DMS53 (cell line): ENCODE measurements at places on chromosomes 1 and 21.

DNA sequence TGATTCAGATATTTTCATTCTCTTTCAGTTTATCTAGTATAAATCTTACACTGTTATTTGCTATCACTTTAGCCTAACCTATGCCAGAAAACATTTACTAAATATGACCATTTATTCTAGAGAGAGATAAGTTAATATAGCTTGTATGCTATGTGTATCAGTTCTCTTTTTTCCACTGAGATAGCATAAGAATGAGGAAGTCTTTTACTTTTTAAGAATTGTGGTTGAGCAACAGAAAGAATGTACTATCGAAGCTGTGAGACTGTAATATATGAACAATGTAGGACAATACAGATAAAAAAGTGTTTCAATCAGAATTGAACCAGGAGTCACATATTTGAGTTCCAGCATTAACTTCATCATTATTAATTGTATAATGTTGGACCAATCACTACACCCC lies 479.9 kb upstream of the PLXNA2 start:
- no peak for DNase-seq

DNA sequence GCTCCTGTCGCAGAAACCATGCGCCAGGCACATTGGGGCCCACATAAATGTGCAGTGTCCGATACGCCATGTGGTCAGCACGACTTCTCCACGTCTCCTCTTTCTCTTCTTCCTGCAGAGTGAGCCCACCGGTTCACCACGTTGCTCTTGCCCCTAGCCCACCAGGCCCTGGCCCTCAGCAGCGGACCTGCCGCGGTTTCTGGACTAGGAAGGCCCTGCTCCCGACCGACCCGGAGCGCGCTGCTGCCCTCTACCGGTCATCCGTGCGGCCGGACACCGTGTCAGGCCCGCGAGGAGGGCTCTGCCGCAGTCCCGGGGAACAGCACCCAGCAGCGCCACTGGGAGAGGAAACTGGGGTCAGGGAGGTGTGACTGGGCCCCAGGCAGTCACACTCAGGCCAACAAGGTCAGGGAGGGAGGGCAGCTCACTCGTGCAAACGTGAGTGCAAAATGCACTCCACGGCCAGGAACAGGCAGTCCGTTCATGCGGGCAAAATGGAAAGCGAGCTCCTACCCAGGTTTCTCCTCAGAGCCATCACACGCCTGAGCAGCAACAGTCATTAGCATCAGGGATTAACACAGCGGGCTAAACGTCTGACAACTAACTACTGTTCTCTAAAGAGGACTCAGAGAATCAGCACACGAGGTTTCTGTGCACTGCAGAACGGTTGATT lies 13.7 kb downstream of the TLR5 start:
- peak; percentile 73 for DNase-seq

DNA sequence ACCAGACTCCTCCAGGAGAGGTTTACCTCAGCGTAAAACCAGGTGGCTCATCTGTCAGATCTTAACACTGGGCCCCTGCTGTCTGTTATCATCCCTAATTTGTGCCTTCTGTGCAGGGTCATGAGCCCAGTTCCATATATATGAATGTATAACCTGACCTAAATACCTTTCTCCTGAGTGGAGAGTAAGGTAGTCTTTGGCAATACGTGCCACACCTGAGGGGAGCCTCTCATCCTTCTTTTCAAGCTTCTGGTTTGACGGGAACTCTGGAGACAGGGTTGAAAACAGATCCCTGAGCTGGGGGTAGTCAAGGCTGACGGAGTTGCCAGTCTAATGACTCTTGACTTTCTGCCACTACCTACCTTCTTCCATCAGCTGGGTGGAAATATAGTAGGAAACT lies 4.1 kb downstream of the SFT2D2 start:
- DNase-seq, result no peak

DNA sequence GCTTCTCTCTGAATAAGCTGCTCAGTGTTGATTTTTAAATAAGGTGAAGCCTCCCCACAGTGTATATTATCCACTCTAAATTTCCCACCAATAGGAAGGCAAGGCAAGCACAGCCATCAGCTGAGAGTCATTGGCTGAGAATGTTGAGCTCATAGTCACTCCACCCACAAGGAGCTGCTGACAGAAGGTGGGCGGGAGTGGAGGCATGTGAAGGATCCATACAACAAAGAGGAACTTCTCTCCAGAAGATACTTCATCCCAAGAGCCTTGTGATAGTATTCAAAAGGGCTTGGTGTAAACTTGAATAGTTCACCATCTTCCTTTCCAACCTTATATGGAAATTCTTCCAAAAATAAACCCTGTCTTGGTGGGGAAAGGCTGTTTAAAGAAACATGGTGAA lies 42.8 kb downstream of the SAMD13 start:
- no peak for DNase-seq

- no peak for DNase-seq
Measured at GRCh38 chr1:161915051-161915503, 108.6 kb downstream of the OLFML2B start.

DNA sequence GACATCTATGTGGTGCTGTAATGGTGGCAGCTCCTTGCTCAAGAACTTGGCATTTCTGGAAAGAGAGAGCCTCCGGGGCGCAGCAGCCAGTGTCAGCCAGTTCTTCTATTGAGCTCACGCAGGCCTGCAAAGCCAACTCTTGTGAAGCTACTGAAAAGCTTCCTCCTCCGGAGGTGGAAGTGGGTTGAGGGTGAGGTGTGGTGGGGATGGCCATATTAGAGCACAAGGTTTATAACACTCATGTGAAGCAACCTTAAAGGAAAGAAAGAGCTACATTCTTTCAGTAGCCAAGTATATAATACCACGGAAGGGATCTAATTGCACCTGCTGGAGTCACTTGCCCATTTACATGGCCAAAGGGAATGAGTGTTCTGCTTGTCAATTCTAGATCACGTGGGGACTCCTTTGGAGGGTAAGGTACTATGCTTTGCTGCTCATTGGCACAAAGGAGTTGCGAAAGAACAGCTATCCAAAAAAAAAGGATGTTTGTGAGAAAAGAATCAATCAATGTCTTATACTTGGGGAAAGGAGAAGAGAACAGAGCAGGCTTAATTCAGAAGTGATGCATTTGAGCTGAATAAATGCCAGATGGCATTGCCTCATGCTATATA lies 18.3 kb upstream of the MAP10 start:
- no peak for DNase-seq

DNA sequence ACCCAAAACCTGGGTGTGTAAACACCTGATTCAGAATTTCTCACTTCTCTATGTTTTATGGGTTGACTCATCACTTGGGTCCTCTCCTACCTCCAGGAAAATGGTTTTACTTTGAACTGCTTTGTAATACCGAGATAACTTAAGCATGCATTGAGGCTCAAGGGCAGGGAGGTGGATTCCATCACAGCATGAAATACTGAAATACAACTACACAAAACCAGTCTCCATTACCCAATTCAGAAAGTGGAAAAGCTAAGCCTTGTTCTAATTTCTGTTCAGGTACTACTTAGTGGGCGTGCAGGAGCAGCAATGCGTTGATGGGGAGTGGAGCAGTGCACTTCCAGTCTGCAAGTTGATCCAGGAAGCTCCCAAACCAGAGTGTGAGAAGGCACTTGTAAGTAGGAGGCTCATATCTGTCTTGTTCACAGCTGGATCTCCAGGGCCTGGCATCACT lies 6.1 kb upstream of the C4BPA start:
- DNase-seq, result no peak

- peak; percentile 60 for DNase-seq
Measured at GRCh38 chr1:200891774-200892157, 2.9 kb upstream of the INAVA start.

DNA sequence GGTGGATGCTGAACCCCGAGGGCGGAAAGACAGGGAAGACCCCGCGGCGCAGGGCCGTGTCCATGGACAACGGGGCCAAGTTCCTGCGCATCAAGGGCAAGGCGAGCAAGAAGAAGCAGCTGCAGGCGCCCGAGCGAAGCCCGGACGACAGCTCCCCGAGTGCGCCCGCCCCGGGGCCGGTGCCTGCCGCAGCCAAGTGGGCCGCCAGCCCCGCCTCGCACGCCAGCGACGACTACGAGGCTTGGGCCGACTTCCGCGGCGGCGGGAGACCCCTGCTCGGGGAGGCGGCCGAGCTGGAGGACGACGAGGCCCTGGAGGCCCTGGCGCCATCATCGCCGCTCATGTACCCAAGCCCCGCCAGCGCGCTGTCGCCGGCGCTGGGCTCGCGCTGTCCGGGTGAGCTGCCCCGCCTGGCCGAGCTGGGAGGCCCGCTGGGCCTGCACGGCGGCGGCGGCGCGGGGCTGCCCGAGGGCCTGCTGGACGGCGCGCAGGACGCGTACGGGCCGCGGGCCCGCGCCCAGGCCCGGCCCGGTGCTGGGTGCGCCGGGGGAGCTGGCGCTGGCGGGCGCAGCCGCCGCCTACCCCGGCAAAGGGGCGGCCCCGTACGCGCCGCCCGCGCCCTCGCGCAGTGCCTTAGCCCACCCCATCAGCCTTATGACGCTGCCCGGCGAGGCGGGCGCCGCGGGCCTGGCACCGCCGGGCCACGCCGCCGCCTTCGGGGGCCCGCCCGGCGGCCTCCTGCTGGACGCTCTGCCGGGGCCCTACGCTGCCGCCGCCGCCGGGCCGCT lies 20.7 kb downstream of the FOXO6 start:
- DNase-seq, result no peak
